Upper lobe of left lung (tissue), 6 donors: ENCODE measurements at places on chromosomes 13 and 19.

DNA sequence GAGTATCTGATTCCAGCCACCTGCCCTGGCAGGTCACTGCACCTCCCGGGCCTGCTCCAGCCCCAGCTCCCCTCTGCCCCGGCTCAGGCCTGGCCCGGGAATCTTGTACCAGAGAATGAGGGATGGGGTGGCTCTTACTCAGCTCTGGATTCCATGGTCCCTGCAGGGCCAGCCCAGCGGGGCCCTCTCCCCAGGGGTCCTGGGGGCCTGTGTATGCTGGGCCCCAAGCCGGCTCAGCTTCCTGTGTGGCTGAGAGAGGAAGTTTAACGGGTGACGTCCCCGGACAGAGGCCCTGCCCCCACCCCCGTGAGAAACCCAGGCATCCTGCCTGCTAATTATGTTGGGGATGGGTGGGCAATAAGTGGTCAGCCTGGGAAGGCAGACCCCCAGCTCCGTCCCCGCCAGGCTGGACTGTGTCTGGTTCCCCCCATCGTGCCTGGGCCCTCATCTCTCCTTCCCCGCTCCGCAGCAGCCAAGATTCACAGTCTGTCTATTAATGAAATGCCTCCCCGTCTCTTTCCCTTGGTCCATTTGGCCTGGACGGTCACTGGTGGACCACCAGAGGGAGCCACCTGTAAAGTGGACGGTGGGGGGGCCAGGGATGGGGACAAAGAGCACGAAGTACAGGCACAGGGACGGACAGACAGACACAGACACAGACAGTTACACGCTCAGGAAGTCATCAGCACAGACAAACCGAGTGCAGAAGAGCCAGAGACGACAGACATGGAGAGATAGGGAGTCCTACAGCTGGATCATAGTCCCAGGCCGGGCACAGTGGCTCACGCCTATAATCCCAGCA is at the start of gene DENND1C:
DENND1C (minus strand) TSS at position 247 of the 802 bp plus-strand sequence; CDS start at position 155, 92 bp downstream.
- DNase-seq, result peak; percentile 68

DNA sequence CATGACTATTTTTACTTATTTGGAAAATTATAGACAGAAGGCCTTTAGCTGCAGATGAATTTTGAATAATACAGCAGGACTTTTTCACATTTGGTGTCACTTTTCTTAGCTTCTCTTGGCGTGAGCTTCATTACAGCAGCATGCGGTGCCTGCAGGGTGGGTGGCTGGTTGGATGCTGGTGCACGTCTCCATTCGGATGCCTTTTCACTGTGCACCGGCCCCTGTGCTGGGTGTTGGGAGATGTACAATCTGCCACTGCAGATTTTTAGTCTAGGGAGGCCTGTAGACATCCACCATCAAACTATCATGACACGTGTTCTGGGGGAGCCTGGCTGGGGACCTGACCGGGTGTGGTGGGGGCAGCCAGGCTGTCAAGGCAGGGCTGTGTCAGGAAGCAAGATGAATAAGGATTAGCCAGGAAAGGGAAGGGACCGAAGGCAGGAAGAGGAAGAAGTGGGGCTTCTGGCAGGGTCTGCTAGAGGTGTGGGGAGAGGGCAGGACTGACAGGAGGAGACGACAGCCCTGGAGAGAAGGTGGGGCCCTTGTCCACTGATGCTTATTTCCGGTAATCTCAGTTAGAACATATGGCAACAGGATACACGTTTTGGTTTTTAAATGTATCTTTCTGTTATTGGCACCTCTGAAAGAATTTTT is 88.8 kb downstream of the ARHGEF7 start:
- DNase-seq, result no peak

DNA sequence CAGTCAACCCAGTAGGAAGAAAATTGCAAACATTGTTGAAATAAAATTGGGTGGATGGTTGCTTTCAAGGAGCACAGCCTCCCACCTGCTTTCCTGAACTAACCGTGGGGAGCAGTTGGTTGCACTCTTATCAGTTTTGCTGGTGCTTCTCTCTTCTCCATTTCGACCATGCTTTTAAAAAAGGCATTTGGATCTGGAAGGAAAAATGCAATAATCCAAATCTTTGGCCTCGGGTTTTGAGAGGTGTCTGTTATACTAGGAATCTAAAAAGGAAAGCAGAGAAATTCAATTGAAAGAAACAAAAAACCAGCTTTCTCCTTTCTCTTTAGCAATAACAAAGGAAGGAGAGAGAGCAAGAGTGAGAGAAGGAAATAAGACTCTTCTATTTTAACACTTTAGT is 113.6 kb upstream of the ARGLU1 start:
- no peak for DNase-seq

DNA sequence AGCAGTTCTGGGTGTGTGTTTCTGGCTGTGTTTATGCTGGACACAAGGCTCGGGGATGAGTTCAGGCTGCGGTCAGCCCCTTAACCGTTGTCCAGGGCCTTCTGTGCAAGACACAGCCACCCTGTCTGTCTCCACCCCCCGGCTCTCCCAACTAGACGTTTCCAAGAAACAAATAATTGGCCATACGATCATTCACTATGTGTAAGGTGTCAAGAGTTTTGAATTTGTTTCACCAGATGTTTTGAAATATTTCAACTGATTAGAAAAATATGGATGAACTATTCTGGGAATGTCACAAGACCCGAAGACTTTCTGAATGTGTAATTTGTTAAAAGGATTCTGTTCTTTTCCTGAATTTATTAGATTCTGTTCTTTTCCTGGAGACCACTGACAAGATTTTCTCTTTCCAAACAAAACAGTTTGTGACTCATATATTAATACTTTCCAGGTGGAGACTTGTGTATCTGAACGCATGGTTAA is 318.2 kb downstream of the MYO16 start:
- no peak for DNase-seq

- DNase-seq, result no peak
These were observed 1863.5 kb upstream of the PCDH20 start for GRCh38 chr13:63279136-63279535.

- no peak for DNase-seq
These were observed 171.6 kb upstream of the IPO5 start for GRCh38 chr13:97781891-97782305.

DNA sequence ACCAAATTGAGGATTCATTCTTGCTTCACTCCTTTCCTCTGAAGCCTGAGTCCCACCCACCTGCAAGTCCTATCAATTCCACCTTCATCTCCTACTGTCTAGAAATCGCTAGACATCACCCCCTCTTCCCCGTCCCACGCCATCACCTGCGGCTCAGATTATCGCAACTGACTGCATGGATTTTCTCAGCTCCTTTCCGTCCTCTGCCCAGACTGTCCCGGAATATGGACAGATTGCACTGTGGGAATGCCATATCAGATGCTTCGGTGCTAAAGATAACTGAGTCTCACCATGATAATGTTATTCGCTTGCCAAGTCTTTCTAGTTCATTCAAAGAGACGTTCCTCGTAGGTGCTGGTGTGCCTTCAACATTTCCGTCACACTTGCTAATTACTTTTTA is 66.4 kb upstream of the USP29 start:
- DNase-seq, result no peak
